ENCODE measurements at places on chromosomes 12 and 14. TPM values are rescaled to one million over a fixed set of nuclear protein-coding genes. Genes with fewer than 3 reads are reported as not detected.

DNA sequence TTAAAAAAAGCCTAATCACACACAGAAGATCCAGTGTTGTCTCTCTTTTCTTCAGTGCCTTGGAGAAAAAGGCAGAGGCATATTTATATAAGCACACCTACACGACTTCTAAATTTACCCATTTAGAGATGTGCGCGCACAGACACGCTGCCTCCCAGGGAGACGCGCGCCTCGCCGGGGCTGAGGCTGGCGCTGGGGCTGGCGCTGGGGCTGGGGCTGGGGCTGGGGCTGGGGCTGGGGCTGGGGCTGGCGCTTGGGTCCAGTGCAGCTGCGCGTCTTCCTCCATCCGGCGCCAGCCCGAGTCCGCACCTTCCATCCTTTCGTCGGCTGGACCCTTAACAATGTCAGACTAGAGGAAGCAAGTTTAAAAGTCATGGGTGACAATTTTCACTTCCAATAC is 118.4 kb upstream of the ARID2 start:
- no peak for DNase-seq

- no peak for DNase-seq
Observed at GRCh38 chr14:39217214-39217879, 16.4 kb upstream of the MIA2 start.

GRCh38 chr14:52987042-52987441 is 36.2 kb upstream of the FERMT2 start:
- no peak for DNase-seq

DNA sequence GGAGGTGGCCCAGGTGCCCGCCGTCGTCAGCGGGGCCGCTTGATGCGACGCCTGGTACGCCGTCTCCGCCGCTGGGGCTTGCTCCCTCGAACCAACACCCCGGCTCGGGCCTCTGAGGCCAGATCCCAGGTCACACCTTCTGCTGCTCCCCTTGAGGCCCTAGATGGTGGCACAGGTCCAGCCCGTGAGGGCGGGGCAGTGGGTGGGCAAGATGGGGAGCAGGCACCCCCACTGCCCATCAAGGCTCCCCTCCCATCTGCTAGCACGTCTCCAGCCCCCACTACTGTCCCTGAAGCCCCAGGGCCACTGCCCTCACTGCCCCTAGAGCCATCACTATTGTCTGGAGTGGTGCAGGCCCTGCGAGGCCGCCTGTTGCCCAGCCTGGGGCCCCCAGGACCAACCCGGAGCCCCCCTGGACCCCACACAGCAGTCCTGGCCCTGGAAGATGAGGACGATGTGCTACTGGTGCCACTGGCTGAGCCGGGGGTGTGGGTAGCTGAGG is 5.5 kb downstream of the LRP10 start:
- no peak for DNase-seq

GRCh38 chr14:83147006-83147405 is 1613.4 kb upstream of the SEL1L start:
- no peak for DNase-seq

DNA sequence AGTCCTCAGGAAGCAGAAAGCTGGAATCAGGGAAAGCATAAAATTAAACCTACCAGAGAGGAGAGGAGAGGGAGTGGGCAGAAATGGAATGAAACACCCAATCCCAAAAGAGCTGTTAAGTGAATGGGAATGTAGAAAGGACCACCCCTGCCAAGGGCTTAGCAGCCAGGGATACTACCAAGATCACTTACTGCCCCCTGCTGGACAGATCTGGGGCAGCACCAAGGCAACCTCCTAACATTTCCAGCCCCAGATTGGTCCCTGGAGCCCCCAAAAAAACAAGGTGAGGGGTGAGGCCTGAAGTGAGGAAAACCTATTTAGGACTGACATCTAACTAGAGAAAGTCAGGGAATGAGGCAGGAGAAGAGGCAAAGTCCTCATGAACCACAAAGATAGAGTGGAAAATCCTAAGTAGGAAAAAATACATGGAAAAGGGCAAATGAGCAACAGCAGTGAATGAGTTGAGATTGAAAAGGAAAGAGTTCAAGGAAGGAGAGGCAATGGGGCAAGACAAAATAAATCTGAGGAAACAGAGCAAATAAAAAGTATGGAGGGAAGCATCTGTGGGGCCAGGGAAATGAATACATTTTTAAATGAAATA is 11.2 kb upstream of the FKBP11 start:
- peak; percentile 70 for DNase-seq

DNA sequence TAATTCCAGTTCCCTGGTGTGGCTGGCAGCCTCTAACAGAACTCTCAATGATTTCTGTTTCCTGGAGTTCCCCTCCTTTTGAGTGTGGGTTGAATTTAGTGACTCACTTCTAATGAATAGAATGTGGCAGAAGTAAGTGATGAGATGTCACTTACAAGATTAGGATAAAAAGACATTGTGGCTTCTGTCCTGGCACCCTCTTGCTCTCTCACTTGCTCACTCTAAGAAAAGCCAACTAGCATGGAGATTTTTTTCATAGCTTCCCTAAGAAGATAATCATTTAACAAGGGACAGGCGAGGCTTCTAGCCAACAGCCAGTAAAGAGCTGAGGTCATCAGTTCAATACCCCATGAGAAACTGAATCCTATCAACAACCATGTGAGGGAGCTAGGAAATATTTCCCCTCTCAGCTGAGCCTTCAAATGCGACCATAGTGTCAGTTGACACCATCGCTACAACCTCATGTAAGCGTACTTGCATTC is 156.7 kb downstream of the TMTC3 start:
- no peak for DNase-seq

GRCh38 chr12:45503899-45504298 is 225.6 kb upstream of the ARID2 start:
- DNase-seq, result no peak

DNA sequence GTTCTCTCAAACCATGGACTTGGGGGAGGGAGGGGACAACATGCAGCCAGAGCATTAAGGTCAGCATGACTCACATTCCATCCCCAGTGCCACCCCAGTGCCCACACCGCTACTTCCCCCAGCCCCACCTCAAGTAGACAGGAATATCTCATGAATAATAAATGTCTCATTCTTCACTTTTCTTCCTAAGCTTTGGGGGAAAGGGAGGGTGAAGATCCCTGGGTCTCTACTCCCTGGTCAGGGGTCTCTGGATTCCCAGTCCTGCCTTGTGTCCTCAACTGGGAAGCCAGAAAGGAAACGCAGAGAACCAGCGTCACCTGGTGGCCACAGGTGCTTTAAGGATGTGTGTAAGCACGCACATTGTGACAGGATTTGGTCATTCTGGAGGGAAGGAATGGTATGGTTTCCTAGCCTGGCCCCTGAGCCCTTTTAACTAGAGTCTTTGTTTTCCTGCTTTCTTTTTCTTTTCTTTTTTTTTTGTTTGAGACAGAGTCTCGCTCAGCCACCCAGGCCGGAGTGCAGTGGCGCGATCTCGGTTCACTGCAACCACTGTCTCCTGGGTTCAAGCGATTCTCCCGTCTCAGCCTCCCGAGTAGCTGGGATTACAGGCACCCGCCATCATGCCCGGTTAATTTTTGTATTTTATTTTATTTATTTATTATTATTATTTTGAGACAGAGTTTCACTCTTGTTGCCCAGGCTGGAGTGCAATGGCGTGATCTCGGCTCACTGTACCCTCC is 3.4 kb downstream of the GPR84 start:
- peak; percentile 27 for DNase-seq

DNA sequence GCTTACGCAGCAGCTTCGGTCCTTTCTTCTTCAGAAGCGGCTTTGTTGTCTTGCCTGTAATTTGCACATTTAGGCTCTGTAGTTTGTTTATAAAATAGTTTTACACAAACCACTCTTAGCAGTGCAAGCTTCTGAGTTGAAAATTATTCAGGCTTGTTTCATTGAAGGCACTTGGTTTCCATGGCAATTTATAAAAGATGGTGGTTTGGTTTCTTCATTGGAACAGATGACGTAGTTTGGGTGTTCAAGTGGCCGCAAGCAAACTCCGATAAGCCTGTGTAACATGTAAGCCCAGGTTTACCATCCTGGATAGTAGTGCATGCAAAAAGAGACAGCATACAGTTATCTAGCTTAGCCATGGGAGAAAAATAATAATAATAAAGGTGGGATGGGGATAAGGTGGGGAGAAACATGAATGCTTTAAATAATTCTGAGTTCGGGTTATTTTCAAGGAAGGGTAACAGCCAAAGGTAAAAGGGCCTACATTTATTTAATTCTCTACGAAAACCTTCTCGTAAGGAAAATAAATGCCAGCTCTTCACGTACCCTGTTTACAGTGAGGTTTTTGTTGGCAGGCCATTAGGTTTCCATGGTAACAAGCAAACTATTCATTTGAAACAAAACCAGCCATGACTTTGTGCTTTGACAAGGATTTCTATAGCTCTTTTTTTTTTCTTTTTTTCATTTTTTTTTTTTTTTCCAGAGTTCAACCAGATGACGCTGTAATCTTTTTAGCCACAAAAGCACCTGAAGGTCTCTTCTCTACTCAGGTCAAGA is 189.6 kb upstream of the RPL10L start:
- DNase-seq, result no peak

DNA sequence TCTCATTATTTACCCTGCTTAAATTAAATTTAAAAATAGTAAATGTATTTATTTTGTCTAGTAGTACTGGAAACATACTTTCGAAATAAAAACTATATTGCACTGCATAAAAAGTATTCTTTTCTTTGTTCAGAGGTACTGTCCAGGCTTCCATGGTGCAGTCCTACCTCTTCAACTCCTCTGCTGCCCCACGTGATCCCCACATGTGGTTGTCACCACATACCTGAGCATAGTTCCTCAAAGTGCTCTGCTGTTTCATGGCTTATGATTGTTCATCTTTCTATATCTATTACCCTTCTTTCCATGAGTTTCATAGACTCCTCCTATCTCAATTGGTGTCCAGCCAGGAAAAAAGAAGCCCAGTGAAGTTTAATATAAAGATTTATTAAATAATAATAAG is 317.5 kb upstream of the OR4E1 start:
- DNase-seq, result no peak

GRCh38 chr14:75247286-75247922 is 31.2 kb upstream of the FOS start:
- DNase-seq, result peak; percentile 88

DNA sequence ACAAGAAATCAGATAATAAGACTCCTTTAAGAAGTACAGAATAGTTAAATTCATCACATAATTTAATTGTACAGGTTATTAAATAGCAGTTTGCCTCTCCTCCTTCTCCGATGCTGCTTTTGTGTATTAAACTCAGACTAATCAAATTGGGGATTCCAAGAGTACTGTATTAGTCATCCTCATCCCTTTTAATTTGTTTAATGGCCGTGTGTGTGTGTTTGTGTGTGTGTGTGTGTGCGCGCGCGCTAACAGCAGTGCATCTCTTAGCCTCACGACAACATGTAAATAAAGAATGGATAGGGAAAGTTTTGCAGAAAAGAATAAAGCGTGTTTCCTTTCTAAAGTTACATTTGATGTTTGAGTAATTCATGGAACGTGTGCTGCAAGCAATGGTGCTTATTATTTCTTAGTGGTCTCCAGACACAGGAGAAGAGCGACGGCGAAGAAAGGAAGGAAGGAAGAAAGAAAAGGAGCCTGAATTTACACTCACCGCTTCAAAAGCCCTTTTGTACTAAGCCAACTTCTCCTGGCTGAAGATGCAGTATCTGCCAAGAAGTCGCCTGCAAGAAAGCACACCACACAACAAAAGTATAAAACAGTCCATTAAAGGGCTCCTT is 220.3 kb downstream of the ASCL1 start:
- DNase-seq, result no peak

- no peak for DNase-seq
Observed at GRCh38 chr12:96223411-96224218, 29.4 kb downstream of the ELK3 start.

DNA sequence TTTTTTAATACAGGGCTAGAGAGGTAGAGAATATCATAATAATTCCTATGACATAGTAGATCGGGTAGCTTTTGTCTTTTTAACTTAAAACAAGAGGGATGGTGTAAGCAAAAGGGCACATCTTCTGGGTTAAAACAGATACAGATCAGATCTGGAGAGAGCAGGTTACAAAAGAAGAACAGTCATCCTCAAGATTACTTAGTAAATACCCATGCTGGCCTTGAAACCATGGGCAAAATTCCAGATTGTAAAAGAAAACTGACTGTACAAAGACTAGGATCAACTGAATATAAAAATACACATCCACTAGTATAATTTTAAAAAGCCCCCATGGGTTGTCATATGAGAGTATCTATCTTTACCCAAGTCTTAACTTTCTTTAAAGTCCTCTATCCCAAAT is 76.7 kb downstream of the MED13L start:
- no peak for DNase-seq

DNA sequence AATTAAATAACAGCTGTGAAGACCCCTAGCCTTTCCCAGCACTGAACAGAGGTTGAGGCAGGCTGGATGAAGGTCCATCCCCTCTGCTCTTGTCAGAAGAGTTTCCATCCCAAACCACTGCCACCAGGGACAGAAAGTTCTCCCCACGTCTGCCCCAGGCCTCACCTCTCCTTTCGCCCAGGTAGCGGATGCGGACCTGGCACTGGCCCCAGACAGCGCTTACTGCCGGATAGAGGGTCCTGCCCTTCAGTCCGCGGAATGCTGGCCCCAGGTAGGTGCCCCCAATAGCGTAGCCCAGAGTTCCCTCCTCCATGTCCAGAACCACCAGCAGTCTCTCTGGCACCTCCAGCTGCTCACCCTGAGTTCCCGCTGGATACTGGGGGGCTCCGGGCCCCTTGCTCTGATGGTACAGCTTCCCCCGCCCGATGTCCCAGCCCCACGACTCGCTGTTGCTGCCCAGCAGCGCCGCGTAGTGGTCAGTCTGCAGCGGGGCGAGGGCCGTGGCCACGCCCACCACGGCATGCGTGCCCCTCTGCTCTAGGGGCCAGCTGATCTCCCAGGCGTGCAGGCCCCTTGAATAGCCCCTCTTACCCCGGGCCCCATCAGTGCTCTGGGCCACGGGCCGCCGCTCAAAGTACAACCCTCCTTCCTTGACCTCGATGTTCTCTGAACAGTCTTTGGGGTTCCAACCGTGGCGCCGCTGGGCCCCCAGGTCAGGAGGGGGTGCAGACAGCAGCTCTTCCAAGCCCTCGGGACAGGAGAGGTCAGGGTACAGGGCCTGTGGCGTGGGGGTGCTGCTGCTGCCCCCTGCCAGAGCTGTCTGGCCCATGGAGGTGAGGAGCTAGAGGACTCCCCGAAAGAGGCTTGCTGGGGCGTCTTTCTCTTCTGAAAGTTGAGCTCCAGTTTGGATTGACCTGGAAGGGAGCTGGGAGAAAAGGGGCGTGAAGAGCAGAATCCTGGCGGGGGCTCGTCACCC is 742 bp downstream of the SPSB2 start:
- peak; percentile 74 for DNase-seq

- no peak for DNase-seq
Observed at GRCh38 chr12:124684496-124684895, 117.1 kb upstream of the NCOR2 start.

DNA sequence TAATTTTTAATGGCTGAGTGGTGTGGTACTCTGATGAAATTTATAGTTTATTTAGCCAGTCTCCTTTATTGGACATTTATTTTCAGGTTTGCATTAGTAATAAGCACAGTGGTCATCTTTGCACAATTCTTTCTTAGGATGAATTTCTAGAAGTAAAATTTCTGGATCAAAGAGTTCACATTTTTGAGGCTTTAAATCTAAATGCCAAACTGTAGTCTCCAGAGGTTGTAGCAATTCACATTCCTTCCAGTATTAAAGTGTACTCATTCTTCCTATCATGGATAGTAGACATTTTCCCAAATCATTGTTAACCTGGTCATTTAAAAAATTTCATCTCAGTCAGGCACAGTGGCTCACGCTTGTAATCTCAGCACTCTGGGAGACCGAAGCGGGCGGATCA is 24.8 kb downstream of the SLC39A9 start:
- no peak for DNase-seq

FAM181A gene
- total RNA-seq, result not detected

ACVRL1 gene
- total RNA-seq, result not detected

LRRC10 gene
- total RNA-seq, result not detected

GLT1D1 gene
- not detected for total RNA-seq

P2RX7 gene
- 14.7 TPM for total RNA-seq

Measured in naive thymus-derived CD4-positive, alpha-beta T cell (primary cell).